SW 1271 (cell line): ENCODE measurements at places on chromosomes 6 and 20.

- DNase-seq, result no peak
Observed at GRCh38 chr6:7313505-7314165, 636 bp upstream of the SSR1 start.

- no peak for DNase-seq
Observed at GRCh38 chr20:3990716-3991115, 24.6 kb downstream of the RNF24 start.

- DNase-seq, result no peak
Observed at GRCh38 chr6:110581679-110582078, 105.3 kb upstream of the SLC22A16 start.

GRCh38 chr6:167221400-167222201 lies 63.8 kb upstream of the GPR31 start:
- DNase-seq, result no peak

DNA sequence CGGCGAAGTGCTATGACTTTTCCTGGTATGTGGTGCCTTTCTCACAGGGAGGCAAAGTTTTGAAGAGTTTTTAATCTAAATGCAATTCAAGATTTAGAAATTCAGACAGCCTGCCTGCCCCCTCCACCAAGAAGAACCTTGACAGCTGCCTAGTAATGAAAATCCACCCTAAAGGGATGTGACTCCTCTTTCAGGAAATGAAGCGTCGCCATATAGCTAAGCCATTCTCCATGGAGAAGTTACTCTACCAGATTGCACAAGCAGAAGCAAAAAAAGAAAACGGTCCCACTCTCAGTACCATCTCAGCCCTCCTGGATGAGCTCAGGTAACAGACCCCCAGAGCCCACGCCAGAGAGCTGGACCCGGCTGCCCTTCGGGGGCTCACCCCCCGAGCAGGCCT lies 150.1 kb downstream of the DTNBP1 start:
- DNase-seq, result no peak

DNA sequence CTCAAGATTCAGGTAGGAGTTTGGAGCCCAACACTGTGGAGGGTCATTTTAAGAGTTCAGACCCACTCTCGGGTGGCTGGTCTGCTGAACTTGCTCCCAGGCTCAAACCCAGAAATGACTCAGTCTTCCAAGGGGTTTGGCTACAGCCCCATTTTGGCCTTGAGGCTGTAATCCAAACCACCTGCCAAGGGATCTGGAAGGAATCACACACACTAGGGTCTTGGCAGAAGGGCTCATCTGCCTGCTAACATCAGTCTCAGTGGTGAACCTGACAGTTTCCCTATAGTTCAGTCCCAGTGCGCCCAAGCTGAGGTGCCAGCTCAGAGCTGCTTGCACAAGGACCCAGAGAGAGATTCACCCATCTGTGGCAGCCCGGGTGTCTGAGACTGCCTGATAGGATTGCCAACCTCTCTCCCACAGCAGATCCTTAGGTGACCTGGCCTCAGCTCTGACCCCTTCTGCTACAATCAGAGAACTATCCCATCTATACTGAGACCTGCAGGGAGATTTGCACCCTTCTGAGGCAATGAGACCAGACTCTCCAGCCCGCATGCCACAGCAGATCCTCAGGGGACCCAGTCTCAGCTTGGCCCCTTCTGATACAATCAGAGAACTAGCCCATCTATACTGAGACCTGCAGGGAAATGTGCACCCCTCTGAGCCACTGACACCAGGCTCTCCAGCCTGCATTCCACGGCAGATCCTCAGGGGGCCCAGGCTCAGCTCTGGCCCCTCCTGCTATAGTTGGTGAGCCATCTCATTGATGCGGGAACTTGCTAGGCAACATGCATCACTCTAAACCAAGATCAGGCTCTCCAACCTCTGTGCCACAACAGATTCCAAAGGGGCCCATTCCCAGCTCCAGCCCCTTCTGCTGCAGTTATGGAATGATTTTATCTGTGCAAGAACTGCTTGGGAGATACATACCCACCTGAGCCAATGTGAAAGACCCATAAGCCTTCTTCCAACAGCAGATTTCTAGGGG lies 48.2 kb downstream of the THBS2 start:
- no peak for DNase-seq

DNA sequence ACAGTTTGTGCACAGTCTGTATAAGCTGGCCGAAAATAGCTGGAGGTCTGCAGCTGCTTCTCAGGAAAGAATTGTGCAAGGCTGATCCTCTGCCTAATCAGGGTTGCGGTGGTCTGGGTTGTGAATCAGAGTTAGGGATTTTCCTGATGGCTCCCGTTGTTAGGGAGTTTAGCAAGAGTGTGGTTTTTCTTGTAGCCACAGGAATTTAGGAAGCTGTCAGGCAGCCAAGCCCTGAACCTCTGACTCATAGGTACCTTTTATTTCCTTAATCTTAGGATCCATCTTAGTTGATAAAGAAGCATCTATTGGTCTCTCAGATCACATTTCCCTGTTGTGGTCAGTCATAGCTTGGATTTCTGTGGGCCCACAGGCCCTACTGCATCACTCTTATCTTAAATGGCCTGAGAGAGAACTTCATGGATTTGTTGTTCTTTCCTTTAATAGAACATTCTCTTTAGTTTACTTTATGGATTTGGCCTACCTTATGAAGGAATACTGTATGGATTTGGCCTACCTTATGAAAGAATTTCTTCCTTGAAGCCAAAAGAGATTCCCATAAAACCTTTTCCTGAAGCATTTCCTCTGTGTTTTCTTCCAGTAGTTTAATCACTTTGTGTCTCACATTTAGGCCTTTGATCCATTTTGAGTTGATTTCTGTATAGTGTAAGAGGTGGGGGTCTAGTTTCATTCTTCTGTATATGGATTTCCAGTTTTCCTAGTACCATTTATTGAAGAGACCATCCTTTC lies 10.3 kb downstream of the KIF25 start:
- DNase-seq, result peak; percentile 79

DNA sequence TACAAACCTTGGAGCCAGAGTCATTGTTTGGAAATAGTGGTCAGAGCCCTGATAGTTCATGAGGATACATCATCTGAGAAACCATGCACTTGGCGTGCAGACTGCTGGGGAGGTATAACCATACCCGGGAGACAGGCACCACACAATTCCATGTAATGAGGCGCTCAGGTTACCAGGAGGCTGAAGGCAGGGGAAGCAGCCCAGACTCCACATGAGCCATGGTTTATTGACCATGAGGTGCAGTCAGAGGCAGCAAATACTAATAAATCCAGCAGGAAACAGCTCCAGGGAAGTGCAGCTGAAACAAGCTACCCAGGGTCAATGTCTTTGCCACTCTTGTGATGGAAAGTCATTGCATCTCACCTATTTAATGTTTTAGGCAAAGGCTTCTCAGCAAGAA lies 156.0 kb downstream of the TBC1D7 start:
- DNase-seq, result no peak

GRCh38 chr6:155278319-155279049 lies 14.7 kb downstream of the CLDN20 start:
- no peak for DNase-seq

GRCh38 chr6:108594151-108594550 lies 33.4 kb downstream of the FOXO3 start:
- no peak for DNase-seq

DNA sequence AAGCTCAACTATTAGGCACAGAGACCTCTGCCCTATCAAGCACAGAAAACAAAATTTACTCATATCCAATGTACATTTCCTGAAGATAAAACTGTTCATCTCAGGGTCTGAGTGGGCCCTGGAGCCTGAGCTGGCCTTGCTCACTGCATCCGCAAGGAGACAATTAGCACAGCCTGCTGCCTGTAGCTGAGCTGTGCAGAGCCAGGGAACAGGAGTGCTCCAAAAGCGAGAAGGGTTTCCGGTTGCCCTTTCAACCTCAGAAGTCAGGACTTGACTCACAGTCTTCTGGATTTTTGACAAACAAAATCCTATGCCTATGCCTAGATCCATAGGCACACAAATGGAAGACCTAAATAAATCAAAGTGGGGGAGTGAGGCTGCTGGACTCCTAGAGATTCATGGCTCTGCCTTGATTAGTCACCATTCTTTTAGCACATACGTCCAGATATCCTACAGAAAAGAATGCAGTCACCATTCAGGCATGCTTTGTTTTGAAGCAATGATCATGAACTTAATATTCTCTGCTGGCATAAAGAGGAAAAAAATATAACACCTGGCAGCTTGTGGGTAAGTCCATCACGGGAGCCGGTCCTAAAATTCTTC lies 73.5 kb downstream of the BFSP1 start:
- no peak for DNase-seq

DNA sequence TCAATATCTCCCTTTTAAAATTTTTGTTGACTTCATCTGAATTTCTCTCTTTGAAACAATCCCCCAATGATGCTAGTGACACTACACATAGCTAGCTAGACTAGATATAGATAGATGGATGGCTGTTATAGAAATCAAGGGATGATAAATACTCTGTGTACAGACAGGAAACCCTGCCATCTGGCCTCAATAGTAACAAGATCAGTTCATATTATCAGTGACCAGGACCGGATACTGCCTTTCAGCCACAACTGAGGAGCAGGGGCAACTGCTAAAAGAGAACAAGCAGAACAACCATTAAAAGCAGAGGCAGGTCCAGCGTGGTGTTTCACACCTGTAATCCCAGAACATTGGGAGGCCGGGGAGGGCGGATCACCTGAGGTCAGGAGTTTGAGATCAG lies 118.3 kb upstream of the FAM184A start:
- DNase-seq, result no peak

DNA sequence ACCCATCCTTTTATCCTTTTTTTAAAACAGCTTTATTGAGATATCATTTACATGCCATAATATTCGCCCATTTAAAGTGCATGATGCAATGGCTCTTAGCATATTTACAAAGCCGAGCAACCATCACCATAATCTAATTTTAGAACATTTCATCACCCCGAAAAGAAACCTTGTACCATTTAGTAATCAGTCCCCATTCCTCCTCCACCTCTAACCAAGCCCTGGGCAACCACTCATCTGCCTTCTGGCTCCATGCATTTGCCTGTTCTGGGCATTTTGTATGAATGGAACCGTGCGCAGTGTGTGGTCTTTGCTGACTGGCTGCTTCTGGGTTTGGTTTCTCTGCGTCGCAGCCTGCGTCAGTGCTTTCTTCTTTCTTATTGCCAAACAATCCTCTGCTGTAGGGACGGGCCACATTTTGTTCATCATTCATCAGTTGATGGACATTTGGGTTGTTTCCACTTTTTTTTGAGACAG lies 10.2 kb upstream of the EEF1A2 start:
- no peak for DNase-seq

GRCh38 chr20:43831481-43832065 lies 83.1 kb upstream of the TOX2 start:
- no peak for DNase-seq

GRCh38 chr20:61896058-61896961 lies 169.4 kb downstream of the TAF4 start:
- DNase-seq, result no peak

DNA sequence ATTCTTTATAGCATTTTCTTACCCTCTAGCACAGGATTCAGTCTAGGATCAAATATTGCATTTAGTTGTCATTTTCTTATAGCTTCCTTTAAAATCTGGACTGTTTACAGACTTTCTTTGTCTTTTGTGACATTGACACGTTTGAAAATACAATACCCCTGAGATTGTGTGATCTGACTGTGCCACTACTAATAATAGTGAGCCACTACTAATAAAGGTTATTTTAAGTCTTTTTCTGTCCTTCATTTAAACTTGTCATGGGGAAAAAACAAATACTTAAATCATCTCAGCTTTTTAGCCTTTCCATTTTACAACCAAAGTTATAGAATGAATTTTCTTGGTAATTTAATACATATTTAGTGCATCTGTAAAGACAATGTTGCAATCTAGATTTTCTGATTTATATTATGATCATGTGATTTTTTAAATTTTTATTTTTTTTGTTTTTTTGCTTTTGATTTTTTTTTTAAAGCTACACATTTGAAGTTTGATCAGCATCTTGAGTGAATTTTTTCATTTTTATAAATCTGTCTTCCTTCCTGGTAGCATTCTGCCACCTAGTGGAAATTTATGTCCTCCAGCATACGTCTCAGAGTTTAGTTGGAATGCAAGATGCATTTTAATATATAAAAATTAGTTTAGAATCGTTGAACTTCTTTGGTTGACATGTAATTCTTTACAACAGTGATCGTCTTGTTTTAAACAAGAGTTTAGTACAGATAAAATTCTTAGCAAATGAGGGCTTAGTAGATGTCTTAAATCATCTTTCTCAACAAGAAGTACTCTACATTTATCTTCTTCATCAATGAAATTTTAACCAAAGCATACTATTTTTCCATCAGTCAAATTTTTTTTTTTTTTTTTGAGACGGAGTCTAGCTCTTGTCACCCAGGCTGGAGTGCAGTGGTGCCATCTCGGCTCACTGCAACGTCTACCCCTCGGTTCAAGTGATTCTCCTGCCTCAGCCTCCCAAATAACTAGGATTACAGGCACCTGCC lies 119.4 kb downstream of the NCOA3 start:
- no peak for DNase-seq

DNA sequence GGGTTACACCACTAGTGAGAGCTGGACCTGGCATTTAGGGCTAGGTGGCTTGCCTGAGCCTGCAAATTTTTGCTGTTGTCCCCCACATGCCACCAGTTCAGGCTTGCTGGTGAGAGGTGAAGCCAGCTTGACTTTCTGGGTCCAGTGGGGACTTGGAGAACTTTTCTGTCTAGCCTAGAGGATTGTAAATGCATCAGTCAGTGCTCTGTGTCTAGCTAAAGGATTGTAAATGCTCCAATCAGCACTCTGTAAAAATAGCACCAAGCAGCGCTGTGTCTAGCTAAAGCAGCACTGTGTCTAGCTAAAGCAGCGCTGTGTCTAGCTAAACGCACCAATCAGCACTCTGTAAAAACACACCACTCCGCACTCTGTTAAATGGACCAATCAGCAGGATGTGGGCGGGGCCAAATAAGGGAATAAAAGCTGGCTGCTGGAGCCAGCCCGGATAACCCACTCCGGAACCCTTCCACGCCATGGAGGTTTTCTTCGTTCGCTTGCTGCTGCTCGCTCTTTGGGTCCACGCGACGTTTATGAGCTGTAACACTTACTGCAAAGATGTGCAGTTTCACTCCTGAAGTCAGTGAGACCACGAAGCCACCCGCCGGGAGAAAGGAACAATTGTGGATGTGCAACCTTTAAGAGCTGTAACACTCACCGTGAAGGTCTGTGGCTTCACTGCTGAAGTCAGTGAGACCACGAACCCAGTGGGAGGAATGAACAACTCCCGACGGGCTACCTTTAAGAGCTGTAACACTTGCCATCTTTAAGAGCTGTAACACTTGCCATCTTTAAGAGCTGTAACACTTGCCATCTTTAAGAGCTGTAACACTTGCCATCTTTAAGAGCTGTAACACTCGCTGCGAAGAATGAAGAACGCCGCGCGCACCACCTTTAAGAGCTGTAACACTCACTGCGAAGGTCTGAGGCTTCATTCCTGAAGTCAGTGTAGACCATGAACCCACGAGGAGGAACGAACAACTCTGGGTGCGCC lies 27.3 kb downstream of the GMPR start:
- no peak for DNase-seq

GRCh38 chr20:59001068-59001448 lies 6.0 kb downstream of the CTSZ start:
- no peak for DNase-seq

GRCh38 chr20:31790401-31790800 lies 28.8 kb upstream of the MYLK2 start:
- no peak for DNase-seq

GRCh38 chr6:161228921-161229591 lies 44.8 kb downstream of the AGPAT4 start:
- DNase-seq, result no peak
